ENCODE measurements at places on chromosomes 11 and 22. TPM values are rescaled to one million over a fixed set of nuclear protein-coding genes. Genes with fewer than 3 reads are reported as not detected.

Gene WNT7B
- polyA plus RNA-seq, result 18.1 TPM

Gene ACTN3
- polyA plus RNA-seq, result not detected

Gene WT1
- polyA plus RNA-seq, result 2.8 TPM

Gene XKR3
- polyA plus RNA-seq, result not detected

Gene SPON1
- 79.0 TPM for polyA plus RNA-seq

Gene ADAMTS8
- polyA plus RNA-seq, result 3.7 TPM

Gene ZNF214
- 9.4 TPM for polyA plus RNA-seq

Gene ABCC8
- 5.4 TPM for polyA plus RNA-seq

Gene LRRC4C
- polyA plus RNA-seq, result 4.8 TPM

Gene PTPN5
- polyA plus RNA-seq, result 0.79 TPM

Gene ESAM
- polyA plus RNA-seq, result 98.1 TPM

Gene ADSL
- polyA plus RNA-seq, result 107 TPM

Gene OR10A2
- polyA plus RNA-seq, result not detected

Gene DGCR6
- 12.4 TPM for polyA plus RNA-seq

Gene RIBC2
- 9.4 TPM for polyA plus RNA-seq
